ENCODE measurements at places on chromosomes 3 and 15. TPM values are rescaled to one million over a fixed set of nuclear protein-coding genes. Genes with fewer than 3 reads are reported as not detected.

DNA sequence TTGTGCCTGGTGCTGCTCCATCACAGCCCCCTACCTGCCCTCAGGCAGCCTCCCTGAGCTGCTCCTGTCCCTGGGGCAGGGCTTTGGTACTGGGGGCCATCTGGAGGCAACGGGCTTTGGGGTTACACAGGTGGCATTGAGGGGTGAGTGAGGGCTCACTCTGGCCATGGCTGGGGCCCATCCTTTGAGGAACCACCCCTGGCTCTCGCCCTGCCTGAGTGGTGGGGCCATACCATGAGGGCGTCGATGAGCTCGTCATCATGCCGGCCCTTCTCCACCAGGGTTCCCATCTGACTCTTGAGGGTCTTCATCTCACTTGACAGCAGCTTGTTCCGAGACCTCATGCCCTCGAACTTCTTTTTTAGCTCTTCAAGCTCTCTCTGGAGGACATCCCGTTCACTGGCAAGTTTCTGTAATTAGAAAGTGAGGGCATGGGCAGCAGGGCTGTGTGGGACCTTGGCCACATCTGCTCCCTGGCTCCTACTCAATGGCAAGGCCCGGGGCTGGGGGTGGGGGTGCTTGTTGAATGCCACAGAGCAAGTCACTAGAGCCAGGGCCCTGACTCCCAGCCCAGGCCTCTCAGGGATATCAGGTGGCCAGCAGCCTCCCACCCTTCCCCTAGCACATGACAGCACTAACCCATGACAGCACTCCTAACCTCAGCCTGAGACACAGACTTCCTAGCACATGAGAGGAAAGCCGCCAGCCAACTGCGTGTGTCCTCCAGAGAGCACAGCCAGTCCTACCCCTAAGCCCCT lies 33.5 kb downstream of the CCDC13 start:
- DNase-seq, result no peak

GRCh38 chr15:32878342-32878741 lies 160.5 kb downstream of the GREM1 start:
- no peak for DNase-seq

The ROBO1 gene
- 12.9 TPM for total RNA-seq

The PPP4R2 gene
- 41.5 TPM for total RNA-seq
